ENCODE measurements at places on chromosomes 2 and 18.

GRCh38 chr2:200451511-200451910 is 58.4 kb downstream of the KCTD18 start:
- no peak for DNase-seq

GRCh38 chr18:52553441-52553840 is 213.4 kb downstream of the DCC start:
- DNase-seq = no peak

- no peak for DNase-seq
Measured at GRCh38 chr2:74025971-74026612, 41.4 kb downstream of the TET3 start.

GRCh38 chr2:41409328-41409727 is 638.5 kb upstream of the PKDCC start:
- DNase-seq = no peak

DNA sequence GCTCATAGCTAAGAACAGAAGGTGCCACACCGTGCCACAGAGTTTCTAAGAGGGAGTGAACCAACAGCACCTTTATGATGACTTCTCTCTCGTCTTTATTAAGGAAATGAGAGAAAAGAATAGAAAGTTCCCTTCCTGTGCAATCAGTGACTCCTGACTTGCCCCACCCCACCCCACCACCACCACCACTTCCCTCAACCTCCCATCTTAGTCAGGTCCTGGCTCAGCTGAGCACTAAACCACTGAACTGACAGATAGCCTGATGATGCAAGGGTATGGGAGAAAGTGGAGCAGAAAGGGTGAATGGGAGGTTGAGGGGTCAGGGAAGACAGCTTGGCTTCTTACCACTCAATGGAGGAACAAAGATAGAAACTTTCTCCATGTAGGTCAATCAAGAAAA is 75.2 kb upstream of the RMDN2 start:
- no peak for DNase-seq

- DNase-seq = no peak
Measured at GRCh38 chr2:178796079-178796677, 11.0 kb downstream of the TTN start.

- DNase-seq = no peak
Measured at GRCh38 chr2:86417961-86418360, 23.2 kb upstream of the KDM3A start.

GRCh38 chr18:54824761-54825160 is 3.5 kb upstream of the RAB27B start:
- no peak for DNase-seq
